ENCODE measurements at places on chromosomes 1 and 21.

GRCh38 chr1:29603622-29604021, 367.3 kb downstream of the PTPRU start:
- DNase-seq, result no peak

GRCh38 chr1:167145965-167146364, 52.1 kb downstream of the STYXL2 start:
- no peak for DNase-seq

- DNase-seq, result peak; percentile 54
Observed at GRCh38 chr1:27643600-27644368, 8.8 kb upstream of the FGR start.

DNA sequence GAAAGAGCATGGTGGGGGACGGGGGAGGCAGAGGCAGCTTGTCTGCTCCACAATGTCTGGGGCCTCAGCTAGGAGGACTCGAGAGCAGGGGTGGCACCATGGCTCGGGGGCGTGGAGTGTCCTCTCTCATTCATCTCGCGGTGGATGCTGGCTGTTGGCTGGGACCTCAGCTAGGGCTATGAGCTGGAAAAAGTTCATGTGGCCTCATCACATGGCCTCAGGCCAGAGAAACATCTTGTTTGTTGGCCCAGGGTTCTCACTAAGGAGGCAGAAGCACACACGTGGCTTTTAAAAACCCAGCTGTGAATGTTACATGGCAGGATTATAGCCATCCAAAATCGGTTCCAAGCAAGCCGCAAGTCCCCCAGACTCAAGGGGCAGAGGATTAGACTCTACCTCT, 6.2 kb upstream of the CENPS start:
- DNase-seq, result no peak

DNA sequence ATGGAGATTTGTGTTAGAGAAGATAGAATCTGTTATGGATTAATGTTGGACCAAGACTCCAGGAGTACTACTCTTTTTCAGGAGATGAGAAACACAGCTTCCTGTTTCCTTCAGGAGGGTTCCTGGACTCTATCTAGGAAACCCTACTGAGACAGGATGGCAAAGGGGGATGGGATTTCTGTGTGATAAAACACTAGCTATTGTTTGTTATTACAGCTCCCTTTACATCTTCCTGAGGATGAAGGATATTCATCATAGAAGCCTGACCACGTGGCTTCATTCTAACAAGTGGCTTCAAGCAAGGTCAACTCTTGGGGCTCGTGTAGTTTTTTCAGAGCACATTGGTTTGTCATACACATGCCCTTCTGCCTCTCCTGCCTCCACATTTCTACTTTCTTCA, 33.3 kb downstream of the RGL1 start:
- DNase-seq, result no peak

- DNase-seq, result peak; percentile 23
Observed at GRCh38 chr1:94025383-94026340, 95.3 kb downstream of the ABCA4 start.

DNA sequence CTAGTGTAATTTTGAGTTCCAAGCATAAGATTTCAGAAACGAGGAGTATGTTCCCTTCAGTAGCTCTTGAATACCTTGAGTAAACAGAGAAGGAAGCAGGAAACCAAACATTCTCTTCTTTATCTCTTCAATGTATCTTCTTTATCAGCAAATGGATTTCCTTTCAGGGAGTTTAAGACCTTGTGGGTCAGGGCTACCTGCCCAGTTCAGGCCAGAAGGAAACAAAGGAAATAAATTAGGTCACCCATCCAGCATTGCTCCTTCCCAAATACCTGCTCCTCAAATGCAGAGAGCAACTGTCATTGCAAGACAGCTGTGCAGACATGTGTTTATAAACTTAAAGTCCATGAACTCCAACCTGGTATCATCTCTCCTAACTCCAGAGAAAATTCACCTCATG, 130.1 kb upstream of the SOD1 start:
- DNase-seq, result no peak
